GM06990 (cell line): ENCODE measurements at places on chromosomes 11 and 22.

GRCh38 chr11:30753994-30754393 lies 167.8 kb upstream of the MPPED2 start:
- no peak for DNase-seq

- no peak for DNase-seq
Observed at GRCh38 chr11:65401073-65401802, 14.8 kb downstream of the FRMD8 start.

DNA sequence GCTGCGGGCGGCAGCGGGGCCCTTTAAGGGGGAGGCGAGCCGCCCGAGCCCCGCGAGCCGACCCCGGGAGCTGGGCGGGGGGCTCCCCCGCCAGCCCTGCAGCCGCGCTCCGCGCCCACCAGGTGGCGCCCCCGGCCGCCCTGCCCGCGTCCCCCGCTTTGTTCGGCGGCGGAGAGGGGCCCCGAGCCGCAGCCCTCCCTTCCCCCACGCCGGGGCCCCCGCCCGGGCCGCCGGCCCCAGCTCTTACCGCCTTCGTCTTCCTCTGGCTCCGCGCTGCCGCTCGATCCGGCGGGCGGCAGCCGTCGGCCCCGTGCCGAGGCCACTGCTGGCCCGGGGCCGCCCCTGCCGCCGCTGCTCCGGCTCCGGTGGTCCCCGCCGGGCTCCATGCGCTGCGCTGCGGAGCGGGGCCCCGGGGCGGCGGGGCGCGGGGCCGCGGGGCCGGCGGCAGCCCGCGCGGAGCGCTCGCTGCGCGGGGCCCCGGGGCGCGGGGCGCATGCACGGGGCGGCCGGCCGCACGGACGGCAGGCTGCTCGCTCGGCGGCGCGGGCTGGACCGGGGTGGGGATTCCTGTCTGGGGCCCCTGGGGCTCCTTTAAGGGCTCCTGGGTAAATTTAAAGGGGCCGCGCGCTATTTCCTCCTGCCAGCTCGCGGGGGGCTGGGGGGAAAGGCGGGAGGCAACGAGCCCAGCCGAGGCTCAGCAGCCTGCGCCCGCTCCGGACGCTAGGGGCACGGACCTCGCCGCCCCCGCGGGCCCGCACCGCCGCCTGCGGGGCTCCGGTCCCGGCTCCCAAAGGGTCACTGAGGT lies at the start of gene ZFTA:
TSS of gene ZFTA (minus strand) at position 539 of the 805 bp plus-strand sequence. CDS start at position 386, 153 bp downstream.
- peak; percentile 62 for DNase-seq

- no peak for DNase-seq
Observed at GRCh38 chr11:94876645-94877442, 96.5 kb downstream of the CWC15 start.

- no peak for DNase-seq
Observed at GRCh38 chr22:40746428-40747220, 67.3 kb downstream of the MCHR1 start.

DNA sequence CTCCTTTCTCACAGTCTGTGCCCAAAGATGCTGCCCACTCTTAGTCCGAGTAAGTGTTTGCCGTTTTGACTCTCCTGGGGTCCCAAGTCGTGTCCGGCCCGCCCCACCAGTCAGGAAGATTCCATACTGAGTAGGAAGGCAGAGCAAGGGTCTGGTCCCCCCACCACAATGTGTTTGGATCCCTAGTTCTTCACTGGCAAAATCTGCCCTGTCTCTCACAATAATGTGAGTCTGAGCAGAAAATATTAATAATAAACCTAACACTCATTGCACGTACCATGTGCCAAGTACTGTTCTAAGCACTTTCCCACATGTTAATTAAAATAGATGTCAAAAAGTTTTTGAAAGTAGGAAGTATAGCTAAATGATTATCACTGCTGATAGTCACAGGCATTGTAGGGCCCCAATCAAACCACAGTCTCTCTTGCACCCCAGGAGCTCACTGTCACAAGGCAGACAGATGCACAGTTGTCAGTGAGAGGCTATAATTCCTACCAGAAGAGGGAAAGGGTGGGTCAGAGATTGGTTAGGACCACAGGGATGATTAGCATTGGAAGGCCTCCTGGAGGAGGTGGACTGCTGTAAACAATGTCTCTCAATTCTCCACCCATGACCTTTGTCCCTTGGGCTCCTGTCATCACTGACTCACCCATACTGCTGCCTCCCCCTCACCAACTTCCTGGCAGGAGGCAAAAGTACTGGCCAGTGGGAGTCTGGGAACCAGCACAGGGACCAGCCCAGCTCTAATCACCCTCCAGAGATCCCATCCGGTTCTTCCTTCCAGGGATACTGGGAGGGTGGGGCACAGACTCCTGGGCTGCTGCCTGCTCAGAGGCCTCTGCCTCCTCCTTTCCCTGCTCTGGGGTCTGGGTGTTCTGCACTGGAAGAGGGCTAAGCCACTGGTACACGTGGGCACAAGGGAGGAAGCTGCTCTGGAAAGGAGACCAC lies 1.0 kb upstream of the POLD4 start:
- DNase-seq = no peak

GRCh38 chr22:50671641-50672040 lies 982 bp upstream of the SHANK3 start:
- no peak for DNase-seq

DNA sequence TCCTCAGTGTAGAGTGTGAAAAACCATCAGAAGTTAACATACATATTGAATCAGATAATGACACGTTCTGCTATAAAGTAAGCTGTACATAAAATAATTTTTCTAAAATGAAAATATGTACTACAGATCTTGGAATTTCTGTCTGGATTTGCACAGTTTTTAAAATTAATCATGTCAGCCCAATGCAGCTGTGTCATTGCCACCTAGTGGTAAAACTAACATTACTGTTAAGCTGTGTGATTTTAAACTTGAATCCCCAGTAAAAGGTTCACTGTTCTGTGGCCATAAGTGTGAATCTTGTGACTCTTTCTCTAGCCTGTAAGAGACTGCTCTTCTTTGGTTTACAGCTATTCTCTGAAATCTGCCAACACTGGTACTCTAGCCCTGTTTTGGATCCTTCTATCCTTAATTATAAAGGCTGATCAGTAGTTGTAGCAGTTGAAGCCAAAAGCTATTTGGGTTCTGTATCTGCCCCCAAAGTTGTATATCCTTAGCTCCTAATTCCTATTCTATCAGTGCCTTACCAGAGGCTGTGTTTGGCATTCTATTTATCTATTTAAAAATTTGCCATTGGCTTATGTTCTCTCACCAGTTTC lies 4.0 kb downstream of the JRKL start:
- DNase-seq = peak; percentile 21

- DNase-seq = peak; percentile 68
Observed at GRCh38 chr22:28773461-28773867, 969 bp downstream of the CCDC117 start.

DNA sequence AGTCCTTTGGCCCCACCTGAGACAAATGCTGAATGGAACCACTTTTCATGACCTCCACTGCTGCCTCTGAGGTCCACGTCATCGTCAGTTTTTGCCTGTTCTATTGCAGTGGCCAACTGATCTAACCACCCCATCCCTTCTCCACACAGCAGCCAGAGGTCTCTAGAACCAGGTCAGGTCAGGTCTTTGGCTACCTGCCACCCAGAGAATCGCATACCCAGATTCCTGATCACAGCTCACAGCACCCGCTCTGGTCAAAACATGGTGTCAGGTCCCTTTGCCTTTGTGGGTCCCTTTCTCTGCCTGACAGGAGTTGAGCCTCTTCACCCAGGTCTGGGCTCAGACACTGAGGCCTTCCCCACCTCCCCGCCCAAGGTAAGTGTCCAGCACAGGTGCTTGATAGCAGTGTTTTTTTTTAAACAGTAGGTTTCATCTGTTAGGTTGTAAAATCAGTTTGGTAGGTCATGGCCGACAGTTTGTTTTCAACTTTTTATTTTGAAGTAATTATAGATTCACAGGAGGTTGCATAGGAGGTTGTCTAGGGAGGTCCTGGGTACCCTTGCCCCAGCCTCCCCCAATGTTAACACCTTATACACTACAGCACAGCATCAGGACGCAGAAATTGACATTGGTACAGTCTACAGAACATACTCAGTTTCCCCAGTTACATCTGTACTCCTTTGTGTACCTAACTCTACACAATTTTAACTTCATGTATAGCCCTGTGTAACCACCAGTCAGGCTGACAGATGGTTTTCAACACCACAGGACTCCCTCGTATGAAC lies 6.9 kb downstream of the C22orf39 start:
- no peak for DNase-seq

- DNase-seq = no peak
Observed at GRCh38 chr11:36399745-36400144, 103.7 kb downstream of the PRR5L start.
